NCI-H1417 treated with DMSO at 0.1 percent for 48 hours (cell line): ENCODE measurements at places on chromosomes 5 and 9.

- no peak for DNase-seq
These were observed 81.0 kb upstream of the SLC25A51 start for GRCh38 chr9:37984672-37985611.

GRCh38 chr5:180353980-180354452 lies 880 bp upstream of the GFPT2 start:
- DNase-seq, result no peak

GRCh38 chr9:107119735-107120134 lies 163.3 kb upstream of the RAD23B start:
- DNase-seq, result no peak

GRCh38 chr5:54109626-54110330 lies 200.6 kb downstream of the ARL15 start:
- no peak for DNase-seq

DNA sequence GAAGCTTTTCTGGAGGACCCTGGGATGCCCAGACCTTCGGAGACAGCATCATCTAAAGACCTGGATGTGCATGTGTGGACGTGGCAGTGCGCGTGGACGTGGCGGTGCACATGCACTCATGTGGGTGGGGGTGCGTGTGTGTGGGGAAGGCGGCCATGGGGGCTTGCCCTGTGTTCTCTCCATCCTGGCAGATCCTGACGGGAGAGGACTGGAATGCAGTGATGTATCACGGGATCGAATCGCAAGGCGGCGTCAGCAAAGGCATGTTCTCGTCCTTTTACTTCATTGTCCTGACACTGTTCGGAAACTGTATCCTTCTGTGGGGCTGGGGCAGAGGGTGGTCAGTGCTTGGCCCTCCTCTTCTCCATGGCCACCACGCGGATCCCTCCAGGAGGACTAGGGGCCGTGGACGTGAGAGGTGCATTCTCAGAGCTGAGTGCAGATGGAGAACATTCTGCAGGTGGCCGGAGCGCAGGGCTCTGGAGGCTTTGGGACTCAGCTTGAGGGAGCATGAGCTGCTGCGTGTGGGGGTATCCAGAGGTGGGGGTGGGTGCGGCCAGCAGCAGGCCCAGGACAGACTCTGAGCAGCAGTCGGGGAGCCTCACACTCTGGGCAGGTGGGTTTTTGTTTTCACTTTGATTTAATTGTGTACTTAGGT lies 129.1 kb downstream of the CACNA1B start:
- DNase-seq, result no peak

- no peak for DNase-seq
These were observed 446.2 kb upstream of the RIOK2 start for GRCh38 chr5:97629276-97629675.

- no peak for DNase-seq
These were observed 8.3 kb downstream of the LPCAT1 start for GRCh38 chr5:1515311-1515920.

DNA sequence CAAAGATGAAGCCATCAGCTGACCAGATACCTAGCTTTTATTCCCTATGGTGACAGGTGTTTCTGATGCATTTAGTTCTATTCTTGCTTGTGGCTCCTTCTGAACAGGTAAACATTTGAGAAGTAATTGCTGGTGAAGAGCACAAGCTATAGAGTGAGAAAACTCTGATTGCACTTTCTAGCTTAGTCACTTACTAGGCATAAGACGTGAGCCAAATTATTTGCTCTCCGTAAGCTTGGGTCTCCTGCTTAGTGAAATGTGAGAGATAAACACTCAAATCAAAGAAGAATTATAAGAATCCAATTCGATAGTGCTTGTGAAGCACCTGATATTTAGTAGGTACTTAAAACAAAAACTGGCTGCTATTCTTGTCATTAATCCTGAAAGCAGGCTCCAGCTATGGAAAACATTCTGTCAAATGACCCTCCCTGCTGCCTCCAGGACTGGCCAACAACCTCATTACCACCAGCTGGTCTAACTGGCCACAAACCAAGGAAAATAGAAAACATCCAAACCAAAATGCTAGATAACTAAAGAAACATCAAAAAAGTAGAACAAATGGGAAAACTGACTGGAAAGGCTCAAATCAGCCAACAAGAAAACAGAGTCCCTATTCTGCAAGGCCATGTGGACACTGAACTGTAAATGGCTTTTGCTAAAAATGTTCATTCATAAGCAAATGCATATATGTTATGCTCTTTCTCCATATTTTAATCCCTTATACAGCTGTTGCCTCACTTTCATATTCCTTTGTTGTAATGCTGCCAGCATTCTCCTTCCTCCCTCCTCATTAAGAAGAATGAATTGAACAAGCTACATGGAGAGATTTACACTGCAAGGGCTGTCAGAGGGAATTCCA lies 616.1 kb downstream of the DTWD2 start:
- DNase-seq, result no peak

DNA sequence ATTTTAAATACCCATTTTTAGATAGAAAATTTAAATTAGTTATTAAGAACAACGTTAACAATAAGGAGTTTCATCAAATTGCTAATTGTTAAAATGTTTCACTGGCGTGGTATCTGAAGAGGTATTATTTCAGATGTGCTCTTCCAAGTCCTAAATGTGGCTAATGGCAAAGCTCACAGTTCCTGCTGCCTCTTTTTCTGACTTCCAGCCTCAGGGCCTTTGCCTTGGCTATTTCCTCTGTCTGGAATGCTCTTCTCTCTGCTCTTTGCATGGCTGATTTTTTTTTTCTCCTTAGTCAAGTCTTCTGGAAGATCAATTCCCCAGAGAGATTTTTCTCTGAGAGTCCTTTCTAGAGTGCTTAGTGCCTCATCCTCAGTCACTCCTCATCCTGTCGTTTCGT lies 9.6 kb upstream of the SSBP2 start:
- DNase-seq, result no peak

DNA sequence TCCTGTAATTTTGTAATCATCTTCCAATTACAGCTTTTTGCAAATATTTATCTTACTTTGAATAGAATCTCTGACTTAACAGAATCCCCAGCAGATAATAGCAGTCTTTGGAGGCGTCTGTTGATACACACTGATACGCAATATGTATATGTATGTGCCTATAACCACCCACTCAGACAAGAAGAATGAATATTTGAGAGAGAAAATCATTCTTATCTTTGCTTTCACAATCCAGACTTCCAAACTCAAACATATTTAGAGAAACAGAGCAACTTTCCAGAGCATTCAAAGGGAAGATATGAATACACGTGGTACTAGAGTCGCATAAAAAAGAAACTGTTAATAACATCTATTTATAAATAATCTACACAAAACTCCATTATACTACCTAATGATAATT lies 6.1 kb downstream of the RORB start:
- DNase-seq, result no peak

DNA sequence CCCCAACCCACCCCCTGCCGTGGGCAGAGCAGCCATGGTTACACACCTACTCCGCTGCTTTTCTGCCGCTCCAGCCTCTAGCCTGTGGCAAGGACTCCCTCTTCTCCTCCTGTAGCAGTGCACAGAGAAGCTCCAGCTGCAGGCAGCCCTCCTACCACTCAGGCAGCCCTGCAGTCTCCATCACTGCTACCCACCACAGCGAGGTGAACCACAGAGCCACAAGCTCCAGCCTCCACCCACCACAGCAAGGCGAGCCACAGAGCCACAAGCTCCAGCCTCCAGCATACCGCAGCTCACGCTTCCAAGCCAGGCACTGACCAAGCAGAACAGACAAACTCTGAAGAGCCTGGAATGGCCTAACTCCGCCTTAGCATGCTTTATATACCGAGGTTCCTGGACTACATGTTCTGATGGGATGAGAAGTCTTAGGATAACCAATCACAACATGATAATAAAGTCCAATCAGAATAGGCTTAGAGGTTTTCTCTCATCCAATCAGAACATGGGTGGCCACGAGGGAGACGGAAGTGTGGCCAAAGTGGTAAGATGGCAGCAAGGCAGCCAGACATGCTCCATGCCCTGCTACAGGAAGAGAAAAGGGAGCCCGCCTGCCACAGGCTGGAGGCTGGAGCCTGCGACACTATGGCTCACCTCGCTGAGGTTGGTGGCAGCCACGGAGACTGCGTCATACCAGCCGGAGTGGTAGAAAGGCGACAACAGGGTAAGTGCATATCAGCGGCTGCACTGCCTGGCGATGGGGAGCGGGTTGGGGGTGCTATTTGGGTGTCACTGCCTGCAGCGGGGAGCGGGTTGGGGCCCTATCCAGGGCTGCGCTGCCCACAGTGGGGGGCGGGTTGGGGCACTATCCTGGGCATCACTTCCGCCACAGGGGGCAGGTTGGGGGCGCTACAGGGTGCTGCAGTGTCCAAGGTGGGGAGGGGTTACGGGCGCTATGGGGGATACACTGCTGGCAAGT lies 75.8 kb upstream of the PCAT7 start:
- DNase-seq, result no peak

- no peak for DNase-seq
These were observed 6.1 kb downstream of the PRDM6 start for GRCh38 chr5:123094919-123095797.

DNA sequence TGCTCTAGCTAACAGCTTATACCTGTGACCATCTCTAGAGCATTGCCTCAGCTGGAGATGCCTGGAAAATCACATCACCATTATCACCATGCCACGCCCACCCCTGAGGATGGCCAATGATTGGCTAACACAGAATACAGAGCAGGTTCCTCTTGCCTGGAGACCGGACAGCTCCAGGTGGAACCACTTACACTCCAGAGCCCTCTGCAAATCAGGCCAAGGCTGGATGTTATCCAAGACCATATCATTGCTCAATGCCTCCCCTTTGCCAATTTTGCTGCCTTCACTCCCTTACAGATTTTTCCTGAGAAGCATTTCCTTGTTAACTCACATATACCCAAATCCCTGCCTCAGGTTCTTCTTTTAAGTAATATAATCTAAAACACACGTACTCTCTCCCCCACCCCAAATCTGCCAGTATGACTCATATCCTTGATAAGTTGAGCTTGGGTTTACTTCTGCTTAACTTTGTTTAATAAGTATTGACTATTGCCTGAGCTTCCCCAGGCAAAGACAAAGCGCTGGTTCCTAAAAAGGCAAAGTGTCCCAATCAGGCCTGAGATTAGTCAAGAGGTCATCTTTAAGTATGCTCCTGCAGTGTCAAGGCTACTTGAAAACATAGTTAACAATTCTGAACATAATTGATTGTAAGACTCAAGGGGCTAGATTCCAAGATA lies 309.6 kb downstream of the EPB41L4A start:
- DNase-seq, result no peak

DNA sequence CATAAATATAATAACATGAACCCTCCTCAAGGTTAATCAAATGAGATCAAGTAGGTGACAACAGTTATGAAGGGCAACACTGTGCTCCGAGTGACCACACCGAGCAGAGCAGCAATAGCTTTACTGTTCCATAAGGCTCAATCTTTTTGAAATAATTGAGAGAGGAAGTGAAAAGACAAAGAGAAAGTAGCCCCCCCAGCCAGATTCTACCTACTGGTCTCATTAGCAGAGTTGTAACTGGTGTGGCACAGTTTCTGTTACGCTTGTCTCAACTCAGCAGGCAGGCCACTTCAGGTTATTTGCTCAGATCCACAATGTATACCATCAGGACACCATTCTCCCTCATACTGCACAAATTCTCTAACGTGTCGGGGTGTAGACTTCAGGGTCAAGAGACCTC lies 14.0 kb downstream of the PRUNE2 start:
- DNase-seq, result no peak

- DNase-seq, result no peak
These were observed 52.9 kb downstream of the ZNF462 start for GRCh38 chr9:106915851-106916250.

DNA sequence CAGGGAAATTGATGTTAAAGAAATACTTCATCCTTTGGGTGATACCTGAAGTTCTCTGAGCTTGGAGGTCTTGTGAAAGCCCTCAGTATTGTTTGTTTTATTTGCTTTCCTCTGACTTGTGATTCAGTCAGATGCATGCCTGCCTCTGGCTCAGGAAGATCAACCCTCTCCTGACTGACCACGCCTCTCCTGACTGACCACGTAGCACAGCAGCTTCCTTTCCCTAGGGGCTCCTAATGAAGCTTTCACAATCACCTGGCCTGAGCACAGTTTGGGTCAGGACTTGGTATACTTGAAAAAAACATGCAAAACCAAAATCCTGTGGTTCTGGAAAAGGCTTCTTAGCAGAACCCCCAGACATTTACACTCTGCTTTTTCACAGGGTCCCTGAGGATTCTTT lies 3.8 kb downstream of the TGFBI start:
- no peak for DNase-seq

DNA sequence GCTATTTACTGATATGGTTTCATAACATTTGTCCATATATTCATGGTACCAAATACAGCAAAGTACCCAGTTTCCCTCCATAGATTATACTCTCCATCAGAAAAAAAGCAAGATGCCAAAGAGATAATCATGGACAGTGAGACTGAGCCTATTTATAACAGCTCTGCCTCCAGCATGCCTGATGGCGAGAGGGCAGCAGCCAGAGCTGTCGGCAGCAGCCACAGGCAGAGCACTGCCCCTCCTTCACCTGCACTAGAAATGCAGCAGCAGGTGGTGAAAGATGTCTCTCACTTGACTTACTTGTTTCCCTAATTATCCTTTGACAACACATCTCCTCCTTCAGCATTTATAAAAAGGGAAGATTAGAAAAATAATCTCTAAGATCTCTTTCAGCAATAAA lies 32.4 kb downstream of the CTNNAL1 start:
- no peak for DNase-seq

DNA sequence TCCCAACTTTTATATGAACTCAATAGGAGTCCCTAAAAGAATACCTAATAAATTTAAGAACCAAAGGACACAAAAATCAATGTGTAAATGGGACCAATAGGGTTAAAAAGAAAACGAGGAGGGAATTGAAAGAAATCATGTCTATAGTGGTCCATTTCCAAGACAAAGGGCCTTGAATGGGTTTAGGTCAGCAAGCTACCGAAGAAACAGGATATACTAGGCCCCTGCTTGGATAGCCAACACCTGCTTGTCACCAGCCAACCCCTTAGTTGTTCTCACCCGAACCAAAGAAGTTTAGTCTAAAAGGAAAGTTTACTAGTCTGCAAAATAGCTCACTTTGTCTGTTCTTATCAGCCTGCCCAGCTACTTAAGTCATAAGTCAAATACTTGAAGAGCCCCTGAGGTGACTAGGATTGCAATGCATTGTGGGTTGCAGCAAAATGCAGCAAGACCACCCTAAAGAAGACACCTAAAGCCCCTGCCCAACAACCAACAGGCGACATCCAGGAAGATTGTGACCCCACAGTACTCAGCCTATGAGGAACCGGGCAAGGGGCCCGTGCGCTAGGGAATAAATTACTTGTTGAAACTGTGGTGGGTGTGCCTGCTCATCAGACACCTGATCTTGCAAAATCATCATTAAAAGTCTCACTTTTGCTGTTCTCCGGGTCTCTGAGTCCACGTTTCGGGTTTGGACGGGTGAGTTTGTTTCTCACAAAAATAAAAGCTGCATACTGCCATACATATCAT lies 183.9 kb upstream of the PPP1R26 start:
- DNase-seq, result no peak
